Stomach (tissue), 19 donors: ENCODE measurements at places on chromosomes 12 and 14.
A peak's percentile ranks its signal among the peaks of the same experiment; 100 is the strongest.

GRCh38 chr12:10293570-10294227 is 14.0 kb upstream of the KLRD1 start:
- no peak for DNase-seq

- DNase-seq: no peak
Measured at GRCh38 chr14:99509871-99510555, 28.8 kb downstream of the CCNK start.

DNA sequence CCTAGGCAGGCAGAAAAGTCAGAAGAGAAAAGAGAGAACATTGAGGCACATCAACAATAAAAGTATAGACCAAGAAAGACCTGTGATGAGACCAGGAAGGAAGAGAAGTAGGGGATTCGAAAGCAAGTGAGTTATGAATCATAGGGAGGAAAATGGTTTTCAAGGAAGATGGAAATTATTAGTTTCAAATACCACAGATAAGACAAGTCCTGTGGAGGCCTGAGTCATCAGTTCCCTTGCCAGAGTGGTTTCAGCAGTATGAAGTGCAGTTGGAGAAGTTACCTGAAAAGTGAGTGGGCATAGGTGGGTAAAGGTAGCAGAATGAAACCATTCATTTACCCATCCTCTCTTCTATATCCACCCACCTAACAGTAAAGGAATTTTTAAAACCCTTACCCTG is 25.2 kb upstream of the TSPAN8 start:
- DNase-seq: no peak

DNA sequence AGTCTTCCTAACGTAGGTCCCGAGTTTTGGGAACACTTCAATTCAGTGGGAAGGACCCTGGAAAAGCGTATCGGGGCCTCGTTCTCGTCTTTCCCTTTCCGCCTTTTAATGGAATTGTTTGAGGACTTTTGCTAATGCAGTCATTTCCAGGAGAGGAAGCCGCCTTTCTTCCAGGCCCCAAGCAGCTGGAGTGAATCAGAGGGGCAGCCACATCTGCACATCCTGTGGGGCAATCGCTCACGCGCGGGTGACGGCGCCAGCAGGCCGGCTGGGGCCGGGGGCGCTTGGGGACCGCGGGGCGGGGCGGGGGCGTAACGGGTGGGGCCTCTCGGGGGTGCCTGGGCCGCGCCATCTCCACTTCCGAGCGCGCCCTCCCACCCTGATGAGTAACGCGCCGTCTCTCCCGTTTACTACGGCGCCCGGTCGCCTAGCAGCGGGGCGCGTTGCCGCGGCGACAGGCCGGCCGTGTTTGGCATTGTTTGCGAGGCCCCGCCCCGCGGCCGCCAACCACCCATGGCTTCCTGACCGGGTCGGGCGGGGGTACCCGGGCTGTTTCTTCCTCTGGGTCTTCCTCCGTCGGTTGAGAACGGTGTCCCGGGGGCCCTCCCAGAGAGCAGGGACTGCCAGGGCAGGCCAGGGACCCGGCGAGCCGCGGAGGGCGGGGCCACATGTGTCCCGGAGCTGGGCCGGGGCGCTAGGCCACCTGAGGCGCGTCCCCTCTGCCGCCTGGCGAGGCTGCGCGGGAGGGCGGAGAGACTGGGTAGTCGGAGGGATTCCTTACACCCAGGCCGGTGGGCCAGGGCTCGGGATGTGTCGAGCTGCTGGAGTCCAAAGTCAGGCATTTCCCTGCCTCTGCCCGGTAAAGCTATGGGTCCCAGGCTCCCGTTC is 2.3 kb downstream of the GSG1 start:
- peak; percentile 88 for DNase-seq

DNA sequence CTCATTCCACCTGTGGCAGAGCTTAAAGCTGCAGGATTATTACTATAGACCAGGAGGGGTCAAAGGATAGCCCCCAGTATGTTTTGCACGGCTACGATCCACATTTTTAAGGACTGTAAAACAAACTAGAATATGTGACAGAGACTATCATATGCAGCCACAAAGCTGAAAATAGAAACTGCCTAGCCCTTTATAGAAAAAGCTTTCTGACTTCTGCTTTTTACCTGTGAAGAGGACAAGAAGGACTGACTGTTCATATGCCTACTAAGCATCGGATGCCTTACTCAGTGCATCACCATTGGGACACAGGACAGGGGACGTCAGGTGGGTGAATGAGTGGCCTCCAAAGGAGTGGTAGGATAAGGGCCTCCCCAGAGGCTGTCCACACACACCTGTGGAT is 29.8 kb downstream of the SPTB start:
- DNase-seq: no peak

DNA sequence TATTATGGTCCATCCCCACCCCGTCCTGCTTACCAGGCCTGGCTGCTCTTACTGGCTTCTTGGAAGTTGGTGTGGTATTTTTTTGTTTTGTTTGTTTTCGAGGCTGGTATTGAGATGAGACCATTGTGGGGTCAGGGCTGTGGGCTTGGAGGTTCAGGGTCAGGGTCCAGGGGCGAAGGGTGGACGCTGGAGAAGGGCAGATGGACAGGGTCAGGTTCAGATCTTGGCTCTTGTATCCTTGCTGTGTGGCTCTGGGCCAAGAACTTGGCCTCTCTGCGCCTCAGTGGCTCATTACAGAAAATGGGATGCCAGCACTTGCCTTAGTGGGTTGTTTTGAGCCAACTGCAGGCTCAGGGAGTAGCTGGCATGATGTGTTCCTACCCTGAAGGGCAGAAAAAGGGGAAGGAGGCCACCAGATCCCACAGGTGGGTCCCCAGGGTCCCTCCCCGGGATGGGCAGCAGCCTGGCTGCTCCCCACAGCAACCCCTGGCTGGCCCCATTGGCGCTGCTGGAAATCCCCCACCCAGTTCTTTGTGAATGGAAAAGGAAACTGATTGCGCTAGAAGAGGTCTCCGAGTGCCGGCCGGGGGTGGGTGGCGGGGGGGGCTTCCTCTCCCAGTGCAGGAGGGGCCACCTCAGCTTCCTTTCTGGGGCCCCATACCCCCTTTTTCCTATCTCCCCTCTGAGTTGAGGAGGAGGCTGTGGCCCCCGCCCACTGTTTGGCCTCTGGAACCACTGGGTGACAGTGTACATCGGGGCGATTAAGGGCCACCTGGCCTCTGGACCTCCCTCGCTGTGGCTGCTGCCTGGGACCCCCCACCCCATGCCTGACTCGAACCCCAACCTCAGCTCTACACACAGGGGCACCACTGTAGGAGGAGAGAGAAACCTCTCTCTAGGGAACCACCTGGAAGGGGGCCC is 25.0 kb downstream of the SH2B3 start:
- DNase-seq: no peak

GRCh38 chr12:59999291-59999690 is 403.5 kb downstream of the SLC16A7 start:
- no peak for DNase-seq

DNA sequence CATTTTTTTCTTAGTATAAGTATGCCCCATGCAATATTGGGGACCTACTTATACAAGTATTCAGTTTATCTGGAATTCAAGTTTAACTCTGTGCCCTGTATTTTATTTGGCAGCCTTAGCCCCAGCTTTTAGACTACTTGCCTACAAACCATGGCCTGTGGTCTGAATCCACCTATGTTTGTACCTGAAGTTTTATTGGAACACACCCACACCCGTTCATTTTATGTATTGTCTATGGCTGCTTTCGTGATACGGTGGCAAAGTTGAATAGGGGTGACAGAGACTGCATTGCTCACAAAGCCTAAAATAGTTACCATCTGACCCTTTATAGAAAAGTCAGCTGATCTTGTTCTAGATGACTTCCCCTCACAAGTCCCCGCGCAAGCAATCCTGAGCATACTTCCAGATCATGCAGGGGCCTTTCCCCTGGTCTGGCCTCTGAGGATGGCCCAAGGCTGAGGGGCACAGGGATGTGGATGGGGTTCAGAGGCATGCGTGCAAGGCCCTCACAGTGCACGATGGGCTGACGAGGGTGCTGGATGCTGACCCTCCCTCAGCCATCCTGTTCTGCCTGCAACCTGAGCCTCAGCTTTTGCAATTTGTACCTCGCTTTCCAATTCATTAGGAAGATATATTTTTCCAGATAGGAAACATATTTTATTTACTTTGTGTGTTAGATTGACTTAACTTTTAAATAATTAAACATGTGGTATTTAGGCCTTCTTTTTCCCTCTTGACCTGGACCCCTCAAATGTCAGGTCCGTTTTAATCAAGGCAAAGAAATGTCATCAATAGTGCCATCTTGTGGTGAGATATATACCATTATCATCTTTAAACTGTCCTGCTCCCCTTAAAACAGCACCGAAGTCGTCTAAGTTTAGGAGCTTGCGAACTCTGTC is 527.3 kb upstream of the CCDC196 start:
- DNase-seq: peak; percentile 53

DNA sequence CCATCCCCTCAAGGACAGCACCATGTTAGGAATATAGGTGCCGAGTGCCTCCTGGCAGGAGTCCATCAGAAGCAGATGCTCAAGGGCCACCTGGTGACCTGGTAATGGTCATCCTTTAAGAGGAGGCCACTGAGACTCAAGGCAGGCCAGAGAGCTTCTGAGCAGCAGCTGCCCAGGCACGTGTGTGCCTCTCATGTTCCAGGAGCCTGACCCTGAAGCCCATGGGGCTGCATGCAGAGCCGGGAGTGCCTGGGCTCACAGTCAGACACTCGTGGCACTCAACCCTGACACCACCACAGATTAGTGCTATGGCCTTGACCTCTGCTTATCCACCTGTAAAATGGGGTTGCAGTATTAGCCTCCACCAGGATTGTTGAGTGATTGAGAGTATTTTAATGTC is 45.6 kb downstream of the C14orf132 start:
- no peak for DNase-seq

DNA sequence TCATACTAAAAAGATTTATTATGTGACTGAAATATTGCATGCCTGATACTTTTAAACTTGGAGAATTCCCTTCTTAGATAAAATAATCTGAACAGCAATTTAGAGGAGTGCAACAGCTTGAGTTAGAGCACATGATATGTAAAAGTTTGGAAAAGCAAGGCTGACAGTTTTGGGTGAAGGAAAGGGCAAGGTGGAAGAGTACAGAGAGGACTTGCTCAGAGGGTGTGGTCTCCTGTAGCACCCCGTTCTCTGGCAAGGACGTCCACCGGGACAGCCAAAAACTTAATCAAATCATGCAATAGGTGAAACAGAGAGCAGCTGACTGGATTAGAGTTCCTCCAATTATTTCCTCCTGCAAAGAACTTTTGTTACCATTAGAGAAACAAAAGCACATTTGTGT is 65.2 kb upstream of the PDZRN4 start:
- peak; percentile 13 for DNase-seq

- no peak for DNase-seq
Measured at GRCh38 chr12:15634010-15634683, 155.0 kb downstream of the EPS8 start.

DNA sequence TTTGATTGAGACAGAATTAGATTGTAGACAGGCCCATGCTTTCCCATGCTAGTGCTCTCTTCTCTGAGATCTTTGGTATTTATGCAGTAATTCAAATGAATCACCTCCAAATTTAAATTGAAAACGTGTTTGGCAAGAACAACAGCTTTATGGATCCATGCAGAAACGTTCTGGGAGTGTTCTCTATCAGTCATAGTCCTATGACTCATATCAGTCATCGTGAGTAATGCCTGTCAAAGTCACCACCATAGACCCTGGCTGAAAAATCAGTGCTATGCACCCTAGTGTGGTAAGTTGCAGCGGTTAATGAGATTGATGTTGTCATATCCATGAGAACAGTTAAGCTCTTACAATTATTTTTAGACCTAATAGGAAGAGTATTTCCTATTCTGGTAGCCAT is 90.1 kb upstream of the FOXG1 start:
- DNase-seq: no peak

GRCh38 chr12:27003421-27004381 is 10.5 kb downstream of the TM7SF3 start:
- DNase-seq: no peak

GRCh38 chr14:23517650-23518326 is 33.8 kb downstream of the ZFHX2 start:
- no peak for DNase-seq

DNA sequence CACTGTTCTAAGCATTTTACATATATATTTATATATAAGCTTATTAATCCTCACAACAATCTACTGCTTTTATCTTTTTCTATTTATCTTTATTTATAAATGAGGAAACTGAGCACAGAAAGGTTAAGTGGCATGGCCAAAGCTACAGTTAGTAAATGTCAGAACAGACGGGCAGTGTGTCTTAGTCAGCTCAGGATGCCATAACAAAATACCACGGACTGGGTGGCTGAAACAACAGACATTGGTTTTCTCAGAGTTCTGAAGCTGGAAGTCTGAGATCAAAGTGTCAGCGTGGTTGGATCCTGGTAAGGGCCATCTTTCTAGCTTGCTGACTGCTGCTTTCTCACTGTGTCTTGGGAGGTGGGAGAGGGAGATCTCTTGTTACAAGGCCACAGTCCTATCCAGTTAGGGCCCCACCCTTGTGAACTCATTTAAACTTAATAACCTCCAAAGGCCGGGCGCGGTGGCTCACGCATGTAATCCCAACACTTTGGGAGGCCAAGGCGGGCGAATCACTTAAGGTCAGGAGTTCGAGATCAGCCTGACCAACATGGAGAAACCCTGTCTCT is 19.8 kb downstream of the RPGRIP1 start:
- DNase-seq: no peak

- no peak for DNase-seq
Measured at GRCh38 chr12:3320881-3321509, 170.0 kb upstream of the PRMT8 start.

DNA sequence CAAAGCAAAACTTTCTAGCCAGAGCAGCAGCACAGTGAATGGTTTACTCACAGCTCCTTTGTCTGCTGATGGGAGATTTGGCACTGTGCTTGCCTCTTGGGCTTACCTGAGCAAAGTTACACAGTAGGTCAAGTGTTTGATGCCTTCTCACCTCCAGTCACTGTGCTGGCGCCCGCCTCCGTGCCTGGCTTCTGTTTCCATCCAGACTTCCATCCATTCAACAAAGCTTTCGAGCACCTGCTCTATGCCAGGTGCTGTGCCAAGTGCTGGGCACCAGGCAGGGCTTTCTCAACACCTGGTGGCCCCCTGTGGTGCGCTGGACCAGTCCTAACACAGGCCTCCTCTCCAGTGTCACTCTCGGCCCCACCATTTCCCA is 199.2 kb upstream of the EEA1 start:
- DNase-seq: no peak

GRCh38 chr12:127656266-127656665 is 610.7 kb upstream of the TMEM132C start:
- DNase-seq: no peak

DNA sequence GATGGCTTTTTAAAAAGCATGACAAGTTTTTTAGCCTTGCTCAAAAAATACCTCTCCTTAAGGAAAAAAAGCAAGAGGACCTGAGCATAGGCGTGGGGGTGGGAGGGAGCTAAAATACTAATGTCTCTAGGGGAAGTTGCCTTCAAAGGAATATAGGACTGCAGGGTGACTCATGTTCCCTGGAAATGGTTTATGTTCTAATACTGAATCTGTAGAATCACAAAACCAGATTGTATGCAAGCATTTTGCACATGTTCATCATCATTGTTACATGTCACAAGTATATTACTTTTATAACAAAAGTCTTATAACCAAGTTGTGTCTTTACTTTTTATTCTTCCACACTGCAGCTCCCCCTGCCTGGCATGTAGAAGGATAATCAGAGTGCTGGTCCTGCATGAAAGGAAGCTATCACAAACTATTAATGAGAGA is 36.6 kb downstream of the GPR135 start:
- DNase-seq: no peak
